Activated CD4-positive, alpha-beta memory T cell treated with anti-CD3 and anti-CD28 coated beads, Interleukin-2, amount 10 ng/mL, durations not matched to agents 7 days and 5 days (primary cell): ENCODE measurements at places on chromosomes 3 and 15. TPM values are rescaled to one million over a fixed set of nuclear protein-coding genes. Genes with fewer than 3 reads are reported as not detected.
A peak's percentile ranks its signal among the peaks of the same experiment; 100 is the strongest.

- H3K4me3 ChIP-seq: no peak overlapping the region
- no peaks in the 10 kb centered on the region for H3K36me3 ChIP-seq
- no peak overlapping the region for H3K27ac ChIP-seq
- H3K27me3 ChIP-seq: peaks cover 12% of the 10 kb centered on the region
These were observed 35.7 kb downstream of the CCDC80 start for GRCh38 chr3:112605285-112605684.

GRCh38 chr15:40357723-40358470, at the start of gene DISP2:
Gene DISP2, plus strand, starts transcription at chr15:40358219. Its CDS starts 103 bp downstream, at chr15:40358322.
- DNase-seq: peak; percentile 93
- H3K4me3 ChIP-seq: peak within 1 kb of the TSS; percentile 72
- H3K27ac ChIP-seq: no peak within 1 kb of the TSS
- peaks cover 11% of the 10 kb centered on the region for H3K4me1 ChIP-seq

DNA sequence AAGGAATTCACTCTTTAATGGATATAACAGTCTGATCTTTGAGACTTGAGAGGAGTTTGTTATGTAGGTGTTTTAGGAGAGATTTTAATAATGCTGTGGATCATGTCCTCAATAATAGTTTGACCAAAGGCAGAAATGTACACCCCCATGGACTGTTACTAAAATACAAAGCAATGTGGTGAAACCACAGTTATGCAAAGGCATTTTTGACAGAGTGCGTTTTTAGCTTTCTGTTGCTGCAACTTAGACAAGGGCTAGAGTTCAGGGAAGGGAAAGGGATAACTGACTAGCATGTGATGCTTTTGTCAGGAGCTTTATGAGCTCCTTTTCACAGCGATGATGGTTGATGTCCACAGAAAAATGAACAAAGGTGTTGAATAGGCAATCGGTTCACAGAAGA, 3.6 kb upstream of the STARD5 start:
- H3K27ac ChIP-seq: no peak overlapping the region
- peaks cover 19% of the 10 kb centered on the region for H3K4me1 ChIP-seq
- H3K4me3 ChIP-seq: no peak overlapping the region

GRCh38 chr3:53829605-53830004, 16.6 kb downstream of the CHDH start:
- H3K27ac ChIP-seq: no peak overlapping the region
- peaks cover 3% of the 10 kb centered on the region for H3K36me3 ChIP-seq
- H3K27me3 ChIP-seq: peaks cover 8% of the 10 kb centered on the region
- DNase-seq: no peak
- H3K4me3 ChIP-seq: no peak overlapping the region
- peaks cover 17% of the 10 kb centered on the region for H3K4me1 ChIP-seq

Gene GOLGA6A
- not detected for total RNA-seq
